ENCODE measurements at places on chromosomes 11 and 22. TPM values are rescaled to one million over a fixed set of nuclear protein-coding genes. Genes with fewer than 3 reads are reported as not detected.

DNA sequence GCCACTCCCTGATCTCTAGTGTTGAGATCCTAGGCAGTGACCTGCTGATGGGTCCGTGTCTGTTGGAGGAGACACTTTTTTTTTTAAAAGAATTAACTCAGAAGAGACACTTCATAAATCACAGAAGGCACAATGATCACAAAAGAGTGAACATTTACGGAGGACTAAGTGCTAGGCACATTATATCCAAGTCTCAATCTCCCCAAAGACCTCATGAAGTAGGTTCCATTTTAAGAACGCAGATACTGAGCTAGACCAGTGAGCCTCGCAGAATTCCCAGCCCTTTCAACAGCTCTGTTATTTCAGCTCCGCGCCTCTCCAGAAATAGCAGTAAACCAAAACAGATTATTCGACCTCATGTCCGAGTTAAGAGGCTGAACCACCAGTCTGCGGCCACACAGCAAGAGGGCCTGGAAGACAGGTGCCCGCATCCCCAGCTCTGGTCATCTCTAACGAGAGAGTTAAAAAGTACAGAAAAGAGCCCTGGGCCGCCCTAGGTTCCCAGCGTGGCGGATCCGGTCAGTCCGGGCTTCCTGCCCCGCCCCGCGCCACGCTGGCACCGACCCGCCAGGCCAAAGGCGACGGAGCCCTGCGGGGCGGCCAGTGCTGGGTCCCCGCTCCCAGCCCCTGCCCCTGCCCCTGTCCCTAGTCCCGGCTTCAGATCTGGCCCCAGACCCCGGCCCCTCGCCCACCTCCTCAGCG lies 612 bp downstream of the XBP1 start:
- DNase-seq: peak; percentile 46

DNA sequence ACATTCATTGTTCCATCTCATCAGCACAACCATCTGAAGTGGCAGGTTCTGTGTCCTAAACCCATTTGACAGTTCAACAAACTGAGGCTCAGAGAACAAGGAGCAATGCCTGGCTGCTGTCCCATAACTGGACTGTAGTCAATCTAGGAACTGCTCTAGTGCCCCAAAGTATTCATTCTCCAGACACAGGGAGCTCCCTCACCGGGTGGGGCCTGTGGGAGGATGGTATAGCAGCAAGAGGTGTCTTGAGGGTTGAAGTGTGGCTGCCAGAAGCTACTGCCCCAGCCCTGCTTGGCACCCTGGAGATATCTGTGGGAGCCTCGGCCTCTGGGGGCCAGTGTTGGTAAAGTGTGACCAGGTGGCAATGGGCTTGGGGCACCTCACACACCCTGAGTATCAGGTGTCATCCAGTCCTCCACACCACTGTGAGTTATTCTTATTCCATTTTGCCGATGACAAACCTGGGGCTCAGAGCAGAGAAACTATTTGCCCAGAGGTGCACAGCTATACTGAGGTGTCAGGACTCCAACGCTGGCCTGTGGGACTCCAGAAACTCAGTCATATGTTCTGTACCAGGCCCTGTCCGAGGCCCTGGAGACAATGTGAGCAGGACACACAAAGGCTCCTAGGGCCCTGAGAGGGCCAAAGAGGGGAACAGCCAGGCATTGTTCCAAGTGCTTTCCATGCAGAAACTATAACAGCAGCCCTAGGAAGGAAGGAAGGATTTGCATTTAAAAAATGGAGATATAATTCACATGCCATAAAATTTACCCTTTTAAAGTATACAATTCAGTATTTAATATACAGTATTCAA lies 46.0 kb upstream of the KLHL35 start:
- no peak for DNase-seq

DNA sequence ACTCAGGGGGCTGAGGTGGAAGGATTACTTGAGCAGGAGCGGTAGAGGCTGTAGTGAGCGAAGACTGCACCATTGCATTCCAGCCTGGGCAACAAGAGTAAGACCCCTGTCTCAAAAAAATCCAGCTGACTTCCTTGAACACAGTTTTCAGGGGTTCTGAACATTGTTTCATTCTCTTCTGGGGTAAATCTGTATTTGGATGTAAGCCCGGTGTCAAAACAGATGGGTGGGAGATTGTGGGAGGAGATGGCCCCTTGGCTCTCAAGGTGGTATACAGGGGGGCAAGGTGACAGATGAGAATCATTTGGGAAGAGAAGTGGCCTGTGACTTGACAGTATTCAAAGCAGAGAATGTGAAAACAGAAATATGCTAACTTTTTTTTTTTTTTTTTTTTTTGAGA lies 4.8 kb downstream of the ESAM start:
- DNase-seq: no peak

DNA sequence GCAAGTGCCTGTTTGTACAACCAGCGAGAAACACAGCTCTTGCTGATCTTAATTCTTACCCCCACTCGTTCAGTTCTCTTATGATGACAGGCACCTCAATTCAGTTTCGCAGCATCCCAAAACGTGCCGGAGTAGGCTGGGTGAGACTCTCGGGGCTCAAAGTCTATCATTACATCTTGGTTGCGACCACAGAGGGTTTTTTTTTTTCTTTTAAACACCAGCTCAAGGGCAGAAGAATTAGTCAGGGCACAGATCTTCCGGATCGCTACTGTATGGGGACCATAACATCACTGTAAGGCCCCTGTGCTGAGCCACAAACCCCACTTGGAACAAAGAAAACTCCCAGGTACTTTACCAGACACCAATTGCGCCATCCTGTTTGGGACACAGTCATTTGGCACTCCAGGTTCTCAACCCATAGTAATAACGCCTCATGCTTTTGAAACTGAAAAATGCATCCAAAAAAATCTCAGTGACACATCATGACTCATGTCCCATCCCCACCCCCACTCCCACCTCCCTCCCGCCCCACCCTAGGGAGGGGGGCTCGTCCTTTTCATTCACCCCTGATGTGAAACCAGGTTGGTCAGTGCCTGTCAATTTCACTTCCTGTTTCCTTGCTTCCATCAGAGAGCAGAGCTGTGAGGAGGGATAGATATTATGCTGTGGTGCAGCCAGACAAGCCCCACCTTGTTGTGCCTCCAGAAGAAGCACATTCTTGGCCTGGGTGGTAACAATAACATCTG lies 41.0 kb upstream of the CD5 start:
- no peak for DNase-seq

- peak; percentile 60 for DNase-seq
Measured at GRCh38 chr11:1050581-1051355, 14.2 kb upstream of the MUC6 start.

GRCh38 chr11:58845386-58845785 lies 882 bp upstream of the GLYATL2 start:
- DNase-seq: no peak

- no peak for DNase-seq
Measured at GRCh38 chr11:118084247-118084646, 2.5 kb downstream of the SMIM35 start.

DNA sequence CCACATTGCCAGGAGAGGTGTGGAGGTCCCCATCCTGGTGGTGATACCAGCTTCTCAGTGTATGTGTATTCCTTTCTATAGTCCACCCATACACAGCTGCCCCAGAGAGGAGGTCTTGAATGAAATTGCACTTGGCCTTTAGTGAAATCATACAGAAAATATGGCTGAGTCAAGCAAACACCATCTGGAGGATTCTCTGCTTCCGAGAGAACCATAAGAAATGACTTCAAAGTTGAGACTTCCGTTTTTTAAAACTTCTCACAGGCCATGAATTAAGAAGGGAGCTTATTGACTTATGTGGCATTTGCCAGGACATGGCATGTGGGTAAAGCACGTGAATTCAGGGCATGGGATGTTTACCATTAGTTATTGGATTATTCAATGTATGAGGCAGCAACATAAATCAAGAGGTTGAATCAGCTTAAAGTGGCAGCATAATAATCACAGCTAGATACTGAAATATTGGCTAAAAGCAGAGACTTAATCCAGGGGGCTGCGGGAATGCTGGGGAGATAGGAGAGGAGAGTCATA lies 119.1 kb upstream of the MTNR1B start:
- DNase-seq: no peak

DNA sequence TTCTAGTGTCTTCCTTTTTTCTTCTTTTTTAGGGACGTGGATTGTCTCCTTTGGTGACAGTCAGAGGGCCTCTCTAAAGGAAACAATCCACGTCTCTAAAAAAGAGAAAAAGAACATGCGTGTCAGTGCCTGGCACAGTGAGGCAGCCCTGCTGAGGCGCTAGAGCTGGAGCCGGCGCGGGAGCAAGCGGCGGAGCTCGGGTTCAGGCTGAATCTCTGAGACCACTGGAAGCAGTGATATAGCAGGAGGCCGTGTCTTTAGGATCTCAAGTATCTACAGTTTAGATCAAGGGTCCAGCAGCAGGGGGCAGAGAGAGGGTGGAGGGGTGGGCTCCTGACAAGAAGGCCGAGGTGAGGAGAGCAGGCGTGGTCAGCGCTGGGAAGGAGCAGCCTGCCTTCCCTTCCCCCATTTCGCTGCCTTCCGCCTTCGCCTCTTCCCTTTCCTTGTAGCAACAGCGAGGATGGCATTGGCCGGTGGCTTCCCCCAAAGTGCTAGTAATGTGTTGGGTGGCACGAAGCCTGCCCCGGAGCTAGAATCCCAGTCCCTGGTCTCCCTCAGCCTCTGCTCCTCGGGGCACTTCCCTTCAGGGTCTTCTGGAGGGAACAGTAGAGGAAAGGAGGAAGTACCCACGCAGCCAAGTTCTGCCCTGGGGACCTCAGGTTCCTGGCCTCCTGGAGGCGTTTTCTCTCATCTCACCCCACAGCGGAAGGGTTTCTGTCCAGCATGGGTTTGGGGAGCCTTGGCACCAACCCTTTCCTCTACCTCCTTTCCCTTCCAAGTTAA lies 28.2 kb upstream of the RAB1B start:
- no peak for DNase-seq

DNA sequence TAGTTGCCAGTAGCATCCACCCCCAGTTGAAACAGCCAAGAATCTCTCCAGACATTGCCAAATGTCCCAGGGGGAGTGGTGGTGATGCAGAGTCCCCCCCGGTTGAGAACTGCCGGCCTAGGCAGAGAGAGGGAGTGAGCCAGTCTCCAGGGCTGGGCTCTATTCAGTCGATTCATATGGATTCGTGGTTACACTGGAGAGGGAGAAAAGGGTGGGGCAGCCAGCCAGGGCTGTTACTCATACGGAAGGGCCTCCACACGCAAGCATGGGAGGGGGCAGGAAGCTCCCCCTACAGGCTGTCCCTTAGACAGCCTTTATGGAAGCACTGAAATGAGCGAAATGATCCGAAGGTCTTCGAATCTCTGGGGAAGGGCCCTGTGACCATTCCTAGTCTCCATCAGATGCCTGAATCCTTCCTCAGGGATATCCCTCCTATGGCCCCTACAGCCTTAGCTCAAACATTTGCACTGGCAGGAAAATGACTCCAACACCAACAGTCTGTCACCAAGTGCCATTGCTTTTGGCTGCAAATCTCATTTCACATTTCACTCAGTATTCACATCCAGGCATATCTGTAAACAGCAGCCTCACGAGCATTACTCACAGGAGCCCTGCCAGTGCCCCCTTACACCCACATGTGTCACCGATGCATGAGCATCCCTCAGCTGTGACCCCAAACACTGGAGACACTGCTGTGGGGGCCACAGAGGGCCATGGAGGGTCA lies 18.4 kb upstream of the TLCD5 start:
- DNase-seq: no peak

- DNase-seq: no peak
Measured at GRCh38 chr11:132158091-132158490, 787.7 kb downstream of the NTM start.

GRCh38 chr11:79174045-79175008 lies 266.5 kb downstream of the TENM4 start:
- no peak for DNase-seq

GRCh38 chr11:118358071-118358470 lies 1.3 kb upstream of the UBE4A start:
- DNase-seq: no peak

DNA sequence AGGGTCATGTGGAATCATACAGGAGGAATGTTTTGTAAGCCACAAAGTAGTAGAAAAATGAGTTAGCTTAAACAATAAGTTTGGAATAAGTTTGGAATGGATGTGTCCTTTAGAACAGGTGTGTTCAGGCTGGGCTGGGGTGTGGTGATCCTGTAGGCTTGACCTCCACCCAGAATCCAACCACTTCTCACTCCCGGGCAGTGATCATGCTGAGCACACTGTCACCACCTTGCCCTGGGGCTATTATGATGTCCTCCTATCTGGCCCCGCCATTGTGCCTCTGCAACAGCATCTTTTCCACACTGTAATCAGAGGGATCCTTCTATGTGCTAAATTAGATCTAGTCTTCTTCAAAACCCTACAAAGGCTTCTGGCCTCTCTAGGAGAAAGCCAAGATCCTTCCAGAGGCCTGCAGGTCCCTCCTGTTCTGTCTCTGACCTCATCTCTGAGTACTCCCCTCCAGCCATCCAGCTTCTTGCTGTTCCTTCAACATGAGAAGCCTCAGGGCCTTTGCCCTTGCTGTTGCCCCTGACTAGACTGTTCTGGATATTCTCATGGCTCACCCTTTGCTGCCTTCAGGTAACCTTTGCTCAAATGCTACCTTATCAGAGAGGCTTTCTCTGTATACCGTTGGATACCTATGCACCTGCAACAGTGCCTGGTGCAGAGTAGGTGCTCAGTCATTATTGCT lies 18.8 kb upstream of the ACCSL start:
- DNase-seq: no peak

DNA sequence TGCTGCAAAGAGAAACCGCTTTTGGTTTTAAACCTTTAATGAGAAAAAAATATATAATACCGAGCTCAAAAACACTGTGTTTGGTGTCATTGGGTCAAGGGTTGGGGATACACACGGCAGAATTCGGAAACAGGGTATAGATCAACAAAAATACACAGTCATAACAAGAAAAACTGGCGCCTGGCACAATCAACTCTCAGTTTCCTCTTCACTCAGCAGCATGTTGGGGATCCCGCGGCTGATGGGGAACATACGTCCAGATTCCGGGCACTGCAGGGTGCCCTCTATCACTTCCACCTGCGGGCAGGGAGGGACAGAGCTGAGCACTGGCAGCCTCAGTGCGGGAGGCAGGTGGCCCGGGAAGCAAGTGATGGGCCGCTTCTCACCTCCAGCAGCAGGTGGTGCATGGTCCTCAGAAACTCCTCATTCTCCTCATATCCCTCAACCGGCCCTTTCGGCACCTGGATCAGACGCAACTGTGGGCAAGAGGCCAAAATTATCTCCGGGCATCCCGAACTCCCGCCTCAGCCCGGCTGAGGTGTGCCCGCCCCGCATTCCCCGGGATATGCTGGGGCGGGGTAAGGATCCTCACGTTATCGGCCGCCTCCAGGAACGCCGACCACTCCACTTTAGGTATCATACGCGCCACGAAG lies 561 bp downstream of the TRMT112 start:
- DNase-seq: no peak

DNA sequence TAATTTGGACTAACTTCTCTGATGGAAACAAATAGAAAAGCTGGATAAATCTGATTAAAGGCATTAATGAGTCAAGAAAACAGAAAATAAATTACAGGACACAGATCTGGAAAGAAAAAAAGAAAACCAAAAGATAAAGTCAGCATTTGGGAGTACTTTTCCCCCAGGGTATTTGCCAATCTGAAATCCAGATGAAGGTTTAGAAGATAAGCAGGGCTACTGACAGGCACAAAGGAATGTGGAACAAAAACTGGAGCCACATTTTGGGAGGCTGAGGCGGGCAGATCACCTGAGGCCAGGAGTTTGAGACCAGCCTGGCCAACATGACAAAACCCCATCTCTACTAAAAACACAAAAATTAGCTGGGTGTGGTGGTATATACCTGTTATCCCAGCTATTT lies 57.2 kb downstream of the SBF2 start:
- no peak for DNase-seq

PAX6 gene
- 83.7 TPM for total RNA-seq

OAF gene
- 41.3 TPM for total RNA-seq

CASP5 gene
- total RNA-seq: not detected

NLRP10 gene
- total RNA-seq: not detected

ZNRF3 gene
- total RNA-seq: 18.5 TPM

MMP12 gene
- total RNA-seq: not detected

KCNJ11 gene
- total RNA-seq: 2.3 TPM

IFITM10 gene
- total RNA-seq: not detected
